ENCODE measurements at places on chromosomes 13 and 19. TPM values are rescaled to one million over a fixed set of nuclear protein-coding genes. Genes with fewer than 3 reads are reported as not detected.
A peak's percentile ranks its signal among the peaks of the same experiment; 100 is the strongest.

DNA sequence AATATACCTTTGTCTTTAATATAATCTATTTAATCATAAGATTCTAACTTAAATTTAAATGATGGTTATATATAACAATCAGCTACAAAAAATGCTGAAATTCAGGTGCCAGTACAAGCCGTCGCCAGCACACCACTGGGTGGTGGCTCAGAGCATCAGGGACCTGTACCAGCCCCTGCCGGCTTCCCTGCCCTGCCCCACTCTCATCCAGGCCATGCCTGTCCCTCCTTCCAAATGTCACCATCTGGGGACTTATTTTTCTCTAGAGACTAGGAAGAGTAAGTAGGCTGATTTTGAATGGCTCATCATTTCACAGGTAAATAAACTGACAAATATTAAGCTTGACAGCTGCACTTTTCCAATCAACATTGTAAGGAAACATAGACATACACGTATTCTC lies 1.6 kb downstream of the METTL21C start:
- no peak for DNase-seq

GRCh38 chr19:34574704-34575103 lies 93.1 kb downstream of the WTIP start:
- DNase-seq: no peak

- no peak for DNase-seq
These were observed 221.2 kb downstream of the DCLK1 start for GRCh38 chr13:35909837-35910540.

- peak; percentile 3 for DNase-seq
These were observed 120.8 kb upstream of the ZNF507 start for GRCh38 chr19:32224371-32225244.

- no peak for DNase-seq
These were observed 4.0 kb downstream of the ZNF586 start for GRCh38 chr19:57773488-57773887.

DNA sequence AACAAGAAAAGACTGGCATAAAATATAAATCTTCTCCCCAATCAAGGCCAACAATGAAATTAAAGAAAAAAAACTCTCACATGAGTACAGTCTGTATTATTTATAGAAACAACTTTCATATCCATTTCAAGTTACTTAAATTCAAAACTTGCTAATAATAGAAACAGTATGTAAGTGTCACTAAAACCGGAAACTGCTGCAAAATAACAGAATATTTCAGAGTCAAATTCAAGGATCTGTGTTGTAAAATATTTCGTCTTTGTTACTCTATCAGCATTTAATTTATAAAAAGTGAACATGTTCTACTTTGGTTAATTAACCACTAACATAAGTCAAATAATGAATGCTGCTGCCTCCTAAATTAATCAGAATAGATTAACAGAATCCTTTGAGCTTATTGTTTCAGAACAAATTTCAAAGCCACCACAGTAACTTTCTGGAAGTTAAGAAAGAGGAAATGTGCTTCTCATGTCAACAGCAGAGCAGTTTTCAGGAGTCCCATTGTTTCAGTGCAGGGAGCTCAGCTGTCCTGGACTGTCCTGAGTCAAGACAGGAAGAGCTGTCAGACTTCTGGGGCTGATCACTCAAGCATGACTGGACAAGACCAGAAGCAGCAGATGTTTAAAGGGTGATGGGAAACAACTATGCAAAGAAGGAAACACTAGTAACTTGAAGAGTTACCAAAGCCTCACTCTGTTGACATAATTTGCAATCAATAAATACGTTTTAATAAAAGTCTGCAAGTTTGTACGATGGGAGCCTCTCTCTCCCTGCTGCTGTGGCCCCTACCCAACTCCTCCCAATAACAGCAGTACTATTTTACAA lies 76.9 kb downstream of the FOXO1 start:
- no peak for DNase-seq

GRCh38 chr19:14478113-14478545 lies 3.0 kb upstream of the PTGER1 start:
- no peak for DNase-seq

- DNase-seq: peak; percentile 50
These were observed 31.7 kb downstream of the IER2 start for GRCh38 chr19:13181747-13182388.

- no peak for DNase-seq
These were observed 713 bp downstream of the KRI1 start for GRCh38 chr19:10565028-10565566.

DNA sequence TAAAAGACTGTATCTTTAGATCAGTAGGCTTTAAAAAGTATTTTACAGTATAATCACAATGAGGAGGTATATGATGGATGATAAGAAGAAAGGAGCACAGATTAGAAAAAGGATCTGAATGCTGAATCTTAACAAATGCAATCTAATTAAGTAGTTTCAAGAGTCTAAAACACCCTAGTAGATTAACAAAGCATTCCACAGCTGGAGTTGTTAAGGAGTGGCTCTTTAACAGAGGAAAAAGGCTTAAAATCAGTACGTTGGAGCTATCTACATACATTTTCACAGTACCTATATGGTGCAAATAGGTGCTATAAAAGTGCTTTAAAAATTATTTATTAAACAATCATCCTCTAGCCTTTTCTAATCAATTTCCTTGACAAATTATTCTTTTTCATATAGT lies 34.5 kb downstream of the TSC22D1 start:
- no peak for DNase-seq

DNA sequence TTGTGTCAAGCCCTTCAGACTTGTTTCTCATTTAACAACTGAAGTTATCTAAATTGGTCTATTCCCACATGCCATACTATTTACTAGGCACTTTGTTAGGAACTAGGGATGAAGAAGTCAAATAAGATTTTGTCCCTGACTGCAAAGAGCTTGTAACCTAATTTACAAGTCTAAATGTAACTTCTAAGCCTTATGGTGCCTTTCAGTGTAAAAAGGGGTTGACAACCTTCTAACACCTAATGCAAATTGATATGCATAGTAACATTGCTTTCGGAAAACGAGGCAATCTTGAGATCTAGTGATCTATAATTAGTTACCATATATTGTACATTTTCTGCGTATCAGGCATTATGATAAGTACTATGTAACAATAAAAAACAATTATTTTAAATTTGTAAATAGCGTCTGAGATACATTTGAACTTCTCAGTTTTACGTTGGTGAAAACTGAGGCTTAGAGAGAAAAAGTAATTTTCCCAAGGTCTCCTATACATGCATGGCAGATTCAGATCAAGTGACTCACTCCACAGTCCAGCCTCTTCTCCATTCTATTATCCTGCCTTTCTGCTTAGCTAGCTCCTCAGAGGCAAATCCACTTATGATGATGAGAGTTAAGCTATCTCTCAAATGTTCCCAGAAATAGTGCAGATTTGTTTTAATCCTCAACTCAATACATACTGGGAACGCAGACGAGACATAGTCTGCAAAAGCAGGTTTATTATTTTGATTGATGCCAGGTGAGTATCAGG lies 764.9 kb upstream of the SLITRK5 start:
- no peak for DNase-seq

GRCh38 chr13:75294110-75294509 lies 187.9 kb downstream of the TBC1D4 start:
- no peak for DNase-seq

GRCh38 chr13:63882052-63882451 lies 2466.4 kb upstream of the PCDH20 start:
- DNase-seq: no peak

- no peak for DNase-seq
These were observed 3.6 kb downstream of the ZIC5 start for GRCh38 chr13:99967869-99968520.

A1BG gene
- 24.0 TPM for total RNA-seq

CYP2A6 gene
- not detected for total RNA-seq

KLK2 gene
- not detected for total RNA-seq

COMMD6 gene
- 168 TPM for total RNA-seq

URI1 gene
- 45.9 TPM for total RNA-seq

ZNF841 gene
- 15.1 TPM for total RNA-seq

C19orf67 gene
- not detected for total RNA-seq

Data from HFFc6 (cell line).